Transverse colon (tissue), 4 donors: ENCODE measurements at places on chromosomes 12 and 14. TPM values are rescaled to one million over a fixed set of nuclear protein-coding genes. Genes with fewer than 3 reads are reported as not detected.

The TTLL5 gene
- total RNA-seq = 25.8 TPM

The OSGEP gene
- total RNA-seq = 47.4 TPM

The EMC9 gene
- 2.2 TPM for total RNA-seq

The SAMD4A gene
- 15.3 TPM for total RNA-seq

The TAS2R9 gene
- not detected for total RNA-seq

The MMP17 gene
- 5.7 TPM for total RNA-seq

The CLEC14A gene
- not detected for total RNA-seq

- no peaks in the 10 kb centered on the region for H3K36me3 ChIP-seq
- no peak for DNase-seq
- H3K4me1 ChIP-seq = no peaks in the 10 kb centered on the region
- H3K27me3 ChIP-seq = no peaks in the 10 kb centered on the region
- H3K4me3 ChIP-seq = no peak overlapping the region
- no peak overlapping the region for H3K27ac ChIP-seq
These were observed 152.4 kb upstream of the ATP2B1 start for GRCh38 chr12:89861086-89861485.

DNA sequence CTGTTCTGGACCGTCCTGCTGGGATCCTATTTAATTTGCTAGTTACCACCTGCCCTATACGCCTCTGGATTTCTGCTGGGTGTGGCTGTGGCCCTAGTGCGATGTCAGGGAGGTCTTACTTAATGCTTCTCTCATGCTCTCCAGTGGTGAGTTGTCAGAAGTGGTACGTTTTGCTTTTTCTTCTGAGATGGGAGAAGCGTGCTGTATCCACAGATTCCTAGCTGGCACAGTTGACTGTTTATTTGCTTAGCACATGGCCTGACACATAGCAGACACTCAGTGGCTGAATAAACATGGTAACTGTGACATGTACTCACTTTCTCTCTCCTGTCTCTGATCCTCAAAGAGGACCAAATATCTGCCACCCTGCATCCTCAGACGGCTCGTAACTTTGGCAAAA, 107.3 kb downstream of the CACNA1C start:
- no peaks in the 10 kb centered on the region for H3K27me3 ChIP-seq
- no peak overlapping the region for H3K4me3 ChIP-seq
- peaks cover 37% of the 10 kb centered on the region for H3K4me1 ChIP-seq
- H3K36me3 ChIP-seq = no peaks in the 10 kb centered on the region

GRCh38 chr14:103015426-103015825, 41.9 kb downstream of the CDC42BPB start:
- peaks cover 23% of the 10 kb centered on the region for H3K4me1 ChIP-seq
- no peak overlapping the region for H3K27ac ChIP-seq
- H3K27me3 ChIP-seq = no peaks in the 10 kb centered on the region
- no peaks in the 10 kb centered on the region for H3K36me3 ChIP-seq
- no peak overlapping the region for H3K4me3 ChIP-seq

- no peak for DNase-seq
- no peaks in the 10 kb centered on the region for H3K36me3 ChIP-seq
- peaks cover 34% of the 10 kb centered on the region for H3K4me1 ChIP-seq
- no peak overlapping the region for H3K4me3 ChIP-seq
- no peaks in the 10 kb centered on the region for H3K27me3 ChIP-seq
These were observed 26.1 kb downstream of the TPCN1 start for GRCh38 chr12:113247123-113248050.

DNA sequence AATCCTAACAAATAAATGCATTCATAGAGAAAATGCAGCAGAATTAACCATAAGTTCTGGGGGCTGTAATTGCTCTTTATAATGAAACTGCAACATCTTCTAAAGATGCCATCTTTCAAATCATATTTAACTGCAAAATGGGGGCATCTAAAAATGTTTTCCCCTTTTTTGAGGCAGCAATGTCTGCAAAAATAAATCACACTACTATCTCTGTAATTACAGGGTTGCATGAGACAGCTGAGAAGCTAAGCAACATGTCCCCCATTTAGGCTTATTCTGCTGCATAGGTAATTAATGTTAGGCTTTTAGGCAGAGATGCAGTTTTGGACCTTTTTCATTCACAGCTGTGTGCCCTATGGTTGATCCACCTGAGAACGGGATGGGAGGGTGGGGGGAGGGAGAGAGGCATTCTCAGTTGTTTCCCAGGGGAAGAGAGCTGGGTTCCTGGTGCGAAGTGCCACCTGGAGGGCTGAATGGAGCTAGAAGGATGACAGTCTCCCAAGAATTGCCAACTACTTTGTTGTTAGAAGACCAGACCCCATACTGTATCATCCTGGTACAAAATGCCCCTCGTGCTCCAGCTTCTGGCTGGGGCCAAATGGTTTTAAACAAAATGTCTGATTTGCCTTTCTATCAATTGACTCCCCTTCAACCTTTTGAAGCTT, 154.2 kb downstream of the APAF1 start:
- no peak for DNase-seq
- H3K4me1 ChIP-seq = no peaks in the 10 kb centered on the region
- no peak overlapping the region for H3K27ac ChIP-seq
- no peak overlapping the region for H3K4me3 ChIP-seq
- no peaks in the 10 kb centered on the region for H3K27me3 ChIP-seq
- no peaks in the 10 kb centered on the region for H3K36me3 ChIP-seq

DNA sequence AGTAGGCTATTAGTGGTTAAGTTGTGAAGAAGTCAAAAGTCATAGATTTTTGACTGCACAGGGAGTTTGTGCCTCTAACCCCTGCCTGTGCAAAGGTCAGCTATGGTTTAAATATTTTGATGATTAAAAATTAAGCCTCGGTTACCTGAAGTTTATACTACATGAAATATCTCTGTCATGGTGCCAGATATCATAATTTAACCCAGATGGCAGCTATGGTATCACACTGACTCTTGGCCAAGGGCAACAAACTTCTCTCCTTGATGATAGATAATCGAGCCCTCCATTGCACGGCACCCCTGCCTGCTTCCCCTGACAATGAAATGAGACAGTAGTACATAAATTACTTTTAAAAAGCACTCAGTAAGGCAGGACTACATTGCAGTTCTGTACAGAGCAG, 80.8 kb downstream of the SLC35F4 start:
- H3K36me3 ChIP-seq = no peaks in the 10 kb centered on the region
- H3K4me1 ChIP-seq = no peaks in the 10 kb centered on the region
- DNase-seq = no peak
- H3K27me3 ChIP-seq = no peaks in the 10 kb centered on the region
- no peak overlapping the region for H3K4me3 ChIP-seq

GRCh38 chr14:77498984-77499527, 440 bp upstream of the ISM2 start:
- no peak overlapping the region for H3K27ac ChIP-seq
- H3K27me3 ChIP-seq = peaks cover 39% of the 10 kb centered on the region
- peak overlapping the region; percentile 45 for H3K4me3 ChIP-seq
- H3K36me3 ChIP-seq = no peaks in the 10 kb centered on the region

DNA sequence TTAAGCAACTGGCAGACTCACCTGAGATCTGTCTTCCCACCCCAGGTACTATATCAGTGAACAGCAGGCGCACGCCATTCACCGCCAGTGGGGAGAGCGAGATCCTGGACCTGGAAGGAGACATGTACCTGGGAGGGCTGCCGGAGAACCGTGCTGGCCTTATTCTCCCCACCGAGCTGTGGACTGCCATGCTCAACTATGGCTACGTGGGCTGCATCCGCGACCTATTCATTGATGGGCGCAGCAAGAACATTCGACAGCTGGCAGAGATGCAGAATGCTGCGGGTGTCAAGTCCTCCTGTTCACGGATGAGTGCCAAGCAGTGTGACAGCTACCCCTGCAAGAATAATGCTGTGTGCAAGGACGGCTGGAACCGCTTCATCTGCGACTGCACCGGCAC, 544.5 kb downstream of the NRXN3 start:
- H3K27me3 ChIP-seq = no peaks in the 10 kb centered on the region
- no peak overlapping the region for H3K4me3 ChIP-seq
- no peak for DNase-seq
- H3K4me1 ChIP-seq = no peaks in the 10 kb centered on the region
- no peak overlapping the region for H3K27ac ChIP-seq
